ENCODE measurements at places on chromosomes 7 and 10.

DNA sequence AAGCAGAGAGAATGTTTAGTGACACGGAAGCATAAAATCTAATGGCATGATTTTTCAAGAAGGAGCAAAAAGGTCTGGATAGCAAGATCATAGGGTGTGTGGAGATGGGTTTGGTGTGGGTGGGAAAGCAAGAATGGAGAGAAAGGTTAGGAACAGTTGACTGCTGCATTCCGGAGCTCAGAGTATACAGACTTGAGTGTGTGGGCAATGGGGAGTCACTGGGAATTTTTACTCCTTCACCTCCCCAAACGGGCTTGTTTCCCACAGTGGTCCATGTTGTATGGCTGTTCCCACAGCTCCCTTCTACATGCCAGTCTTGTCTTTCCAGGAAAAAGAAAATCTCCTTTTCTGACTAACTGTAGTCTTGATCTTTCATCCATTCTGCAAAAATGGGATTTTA is 122.1 kb downstream of the CDK6 start:
- DNase-seq = no peak

GRCh38 chr10:30625080-30625479 is 4.5 kb downstream of the LYZL2 start:
- no peak for DNase-seq

- no peak for DNase-seq
Observed at GRCh38 chr10:80515511-80515910, 22.2 kb upstream of the SH2D4B start.

DNA sequence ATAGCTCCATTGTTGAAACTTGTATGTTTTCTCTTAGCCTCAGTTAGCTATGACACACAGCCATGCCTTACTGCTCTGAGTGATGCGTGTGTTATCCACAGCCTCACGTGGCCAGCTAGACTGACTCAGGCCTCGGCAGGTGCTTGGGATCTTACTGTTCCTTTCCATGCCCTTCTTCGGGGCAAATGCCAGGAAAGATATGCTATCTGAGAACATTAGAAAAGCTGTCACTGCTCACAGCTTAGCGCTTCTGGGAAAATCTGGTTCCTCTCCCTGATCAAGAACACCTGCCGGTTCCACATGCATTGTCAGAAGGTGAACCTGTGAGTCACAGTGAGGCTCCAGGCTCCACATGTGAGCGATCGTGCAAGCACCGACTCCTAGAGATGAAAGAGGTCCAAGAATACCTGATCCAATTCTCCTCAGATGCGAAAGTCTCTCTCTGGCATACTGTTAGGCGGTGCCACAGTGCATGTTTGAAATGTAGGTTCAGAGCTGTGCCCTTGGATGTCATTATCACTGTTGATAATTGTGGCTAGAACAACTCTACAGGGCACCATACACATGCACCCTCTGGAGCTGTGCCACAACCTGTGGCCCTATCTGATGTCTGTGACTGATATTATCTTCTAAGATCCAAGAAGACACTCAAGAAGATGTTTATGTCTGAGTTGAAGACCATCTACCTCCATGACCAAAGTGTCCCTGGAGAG is 247.8 kb upstream of the IGFBP3 start:
- DNase-seq = no peak

DNA sequence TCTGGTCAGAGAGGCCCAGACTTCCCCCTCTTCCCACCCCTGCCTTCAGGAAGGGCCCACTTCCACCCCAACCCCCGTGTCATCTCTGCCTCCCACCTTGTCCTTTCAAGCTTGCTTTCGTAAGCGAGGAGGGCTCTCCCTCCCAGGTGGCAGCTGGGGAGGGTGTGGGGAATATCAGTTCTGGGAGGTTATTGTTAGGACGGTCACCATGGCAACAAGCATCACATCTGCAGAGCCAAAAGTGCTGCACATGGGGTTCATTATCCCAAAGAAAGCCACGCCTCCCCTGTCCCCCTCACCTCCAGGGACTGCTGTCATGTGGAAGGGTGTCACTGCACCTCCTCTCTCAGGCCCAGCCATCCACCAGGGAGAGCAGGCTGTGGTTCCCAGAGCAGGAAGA is 2.6 kb upstream of the CAMK2B start:
- DNase-seq = no peak

- no peak for DNase-seq
Observed at GRCh38 chr7:104976966-104977636, 36.9 kb upstream of the KMT2E start.

- DNase-seq = no peak
Observed at GRCh38 chr7:29518616-29519015, 45.0 kb upstream of the PRR15 start.

DNA sequence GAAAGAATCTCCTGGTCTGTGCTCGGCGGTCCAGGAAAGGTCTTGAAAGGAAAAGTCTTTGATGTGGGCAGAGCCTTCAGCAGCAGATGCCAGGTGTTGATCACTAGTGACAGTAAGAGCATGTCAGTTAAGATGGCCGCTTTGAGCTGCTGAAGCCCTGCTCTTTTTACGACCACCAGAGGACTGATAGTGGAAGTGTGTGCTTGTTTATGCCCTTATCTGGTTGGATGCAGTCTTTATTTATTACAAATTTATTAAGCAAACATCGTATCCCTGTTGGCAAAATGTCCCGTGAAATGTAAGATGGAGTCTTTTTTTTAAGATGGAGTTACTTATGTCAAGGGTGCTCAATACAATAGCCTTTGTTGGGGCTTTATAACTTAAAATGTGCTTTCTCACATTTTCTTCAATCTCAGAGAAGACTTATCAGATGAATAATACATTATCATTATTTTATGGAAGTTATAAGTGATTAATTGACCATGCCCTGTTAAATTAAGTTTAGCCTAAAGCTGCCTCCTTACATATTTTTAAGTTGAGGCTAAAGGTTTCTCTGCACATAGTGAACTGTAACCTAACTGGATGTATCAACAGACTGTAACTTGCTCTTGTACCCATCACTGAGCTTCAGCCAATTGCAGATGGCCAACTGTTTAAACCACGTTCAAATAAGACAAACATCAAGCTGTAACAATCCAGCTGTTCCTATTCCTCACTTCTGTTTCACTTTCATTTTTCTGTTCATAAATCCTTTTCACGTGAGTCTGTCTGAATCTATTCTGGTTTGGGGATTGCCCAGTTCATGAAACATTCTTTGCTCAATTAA is 97.4 kb upstream of the PIK3CG start:
- DNase-seq = peak; percentile 51

- no peak for DNase-seq
Observed at GRCh38 chr7:50650057-50650664, 85.0 kb upstream of the DDC start.

DNA sequence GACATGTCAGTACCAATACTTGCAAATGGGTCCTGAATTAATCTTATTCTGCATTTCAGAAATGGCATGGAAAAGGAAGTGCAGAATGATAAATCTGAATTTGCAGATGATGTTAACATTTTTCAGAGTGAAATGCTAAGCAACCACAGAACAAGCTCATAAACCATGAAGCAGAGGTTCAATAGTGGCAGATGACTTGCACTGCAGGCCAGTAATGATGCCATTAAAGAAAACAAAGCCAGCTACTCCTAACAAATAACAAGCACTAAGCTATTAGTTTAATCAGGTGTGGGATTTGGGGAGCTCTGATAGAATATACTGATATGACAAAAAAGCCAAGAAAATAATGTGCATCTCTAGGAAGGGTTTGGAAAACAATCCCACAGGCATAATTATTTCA is 85.4 kb downstream of the FAM13C start:
- no peak for DNase-seq

- DNase-seq = no peak
Observed at GRCh38 chr10:8327140-8327423, 272.6 kb downstream of the GATA3 start.

DNA sequence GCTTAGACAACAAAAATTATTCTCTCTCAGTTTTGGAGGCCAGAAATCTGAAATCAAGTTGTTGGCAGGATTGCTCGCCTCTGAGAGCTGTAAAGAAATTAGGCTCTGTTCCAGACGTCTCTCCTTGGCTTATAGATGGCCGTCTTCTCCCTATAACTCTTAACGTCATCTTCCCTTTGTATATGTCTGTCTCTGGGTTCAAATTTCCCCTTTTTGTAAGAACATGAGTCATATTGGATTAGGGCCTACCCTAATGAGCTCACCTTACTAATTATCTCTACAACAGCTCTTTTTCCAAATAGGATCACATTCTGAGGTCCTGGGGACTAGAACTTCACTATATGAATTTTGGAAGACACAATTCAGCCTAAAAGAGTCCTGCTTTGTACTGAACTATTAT is 22.4 kb downstream of the GALNTL5 start:
- no peak for DNase-seq

DNA sequence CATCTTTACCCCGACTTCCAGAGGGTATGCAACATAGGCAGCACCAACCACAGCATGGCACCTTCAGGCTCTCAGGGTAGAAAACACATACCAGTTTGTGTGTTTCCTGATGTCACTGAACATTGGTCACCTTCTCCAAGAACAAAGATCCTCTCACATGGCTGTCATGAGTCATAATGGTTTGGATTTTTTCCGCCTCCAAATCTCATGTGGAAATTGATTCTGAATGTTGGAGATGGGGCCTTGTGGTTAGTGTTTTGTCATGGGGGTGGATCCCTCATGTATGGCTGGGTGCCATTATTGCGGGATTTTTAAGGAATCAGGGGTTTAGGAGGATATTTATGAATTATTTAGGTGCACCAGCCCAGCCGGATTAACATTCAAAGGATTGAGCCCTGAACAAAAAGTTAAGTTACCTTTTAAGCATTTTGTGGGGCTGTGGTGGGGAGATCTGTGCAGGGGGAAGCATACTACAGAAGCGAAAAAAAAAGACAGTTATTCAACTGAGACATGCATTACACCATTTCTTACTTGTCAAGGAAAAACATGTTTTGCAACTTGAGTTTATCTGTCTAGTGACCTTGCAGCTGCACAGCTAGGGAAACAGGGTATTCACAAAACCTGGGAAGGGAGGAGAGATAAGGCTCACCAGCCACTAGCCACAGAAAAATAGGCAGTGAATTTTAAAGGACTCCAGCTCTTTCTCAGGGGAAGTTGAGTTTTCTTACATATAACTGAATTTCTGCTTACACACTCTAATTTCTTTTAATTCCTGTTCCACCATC is 774.1 kb upstream of the AUTS2 start:
- DNase-seq = no peak

- DNase-seq = no peak
Observed at GRCh38 chr7:117908031-117908795, 35.0 kb upstream of the CTTNBP2 start.

Measured in fibroblast of the conjunctiva (primary cell).